Heart left ventricle (tissue), 16 donors: ENCODE measurements at places on chromosomes 7 and 10.

GRCh38 chr10:124450012-124450782, at the start of gene NKX1-2:
NKX1-2 (minus strand) TSS chr10:124450035; CDS start chr10:124449943, 92 bp downstream.
- DNase-seq, result no peak

GRCh38 chr7:105951597-105951996, 11.5 kb upstream of the CDHR3 start:
- no peak for DNase-seq

- no peak for DNase-seq
Measured at GRCh38 chr7:151113344-151114150, 27.3 kb downstream of the AGAP3 start.

- no peak for DNase-seq
Measured at GRCh38 chr10:101767966-101768790, 7.7 kb downstream of the FGF8 start.
